Activated CD8-positive, alpha-beta memory T cell treated with anti-CD3 and anti-CD28 coated beads, Interleukin-2, amount 10 ng/mL, durations not matched to agents 7 days and 5 days (primary cell): ENCODE measurements at places on chromosomes 1 and 21. TPM values are rescaled to one million over a fixed set of nuclear protein-coding genes. Genes with fewer than 3 reads are reported as not detected.

MEF2D gene
- total RNA-seq = 63.1 TPM

- H3K4me3 ChIP-seq = no peak overlapping the region
- H3K27me3 ChIP-seq = no peaks in the 10 kb centered on the region
- H3K27ac ChIP-seq = no peak overlapping the region
- no peak for DNase-seq
- H3K36me3 ChIP-seq = no peaks in the 10 kb centered on the region
These were observed 380.3 kb downstream of the PLPP3 start for GRCh38 chr1:56199061-56199460.

EPHB2 gene
- total RNA-seq = 0.09 TPM

DNA sequence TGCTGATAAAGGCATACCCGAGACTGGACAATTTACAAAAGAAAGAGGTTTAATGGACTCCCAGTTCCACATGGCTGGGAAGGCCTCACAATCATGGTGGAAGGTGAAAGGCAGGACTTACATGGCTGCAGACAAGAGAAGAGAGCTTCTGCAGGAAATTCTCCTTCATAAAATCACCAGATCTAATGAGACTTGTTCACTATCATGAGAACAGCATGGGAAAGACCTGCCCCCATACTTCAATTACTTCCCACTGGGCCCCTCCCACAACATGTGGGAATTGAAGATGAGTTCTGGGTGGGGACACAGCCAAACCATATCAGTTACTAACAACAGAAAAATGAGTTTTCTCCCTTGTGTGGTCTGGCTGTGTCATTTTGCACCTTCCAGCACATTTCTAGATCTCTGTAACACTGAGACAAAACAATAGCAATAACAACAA lies 741.4 kb downstream of the KCNT2 start:
- no peaks in the 10 kb centered on the region for H3K36me3 ChIP-seq
- no peaks in the 10 kb centered on the region for H3K27me3 ChIP-seq
- no peak overlapping the region for H3K4me3 ChIP-seq
- H3K27ac ChIP-seq = no peak overlapping the region
- H3K4me1 ChIP-seq = no peaks in the 10 kb centered on the region
- no peak for DNase-seq

LRP8 gene
- total RNA-seq = 65.1 TPM

GRCh38 chr1:46408356-46409062 lies 14.4 kb downstream of the FAAH start:
- no peak overlapping the region for H3K4me3 ChIP-seq
- H3K36me3 ChIP-seq = no peaks in the 10 kb centered on the region
- no peak for DNase-seq
- H3K4me1 ChIP-seq = peaks cover 4% of the 10 kb centered on the region
- no peaks in the 10 kb centered on the region for H3K27me3 ChIP-seq

SLC30A10 gene
- total RNA-seq = not detected

GRCh38 chr1:30323841-30324240 lies 399.5 kb downstream of the MATN1 start:
- DNase-seq = no peak
- no peak overlapping the region for H3K27ac ChIP-seq
- no peak overlapping the region for H3K4me3 ChIP-seq
- H3K36me3 ChIP-seq = no peaks in the 10 kb centered on the region

LRRC71 gene
- total RNA-seq = not detected

DNA sequence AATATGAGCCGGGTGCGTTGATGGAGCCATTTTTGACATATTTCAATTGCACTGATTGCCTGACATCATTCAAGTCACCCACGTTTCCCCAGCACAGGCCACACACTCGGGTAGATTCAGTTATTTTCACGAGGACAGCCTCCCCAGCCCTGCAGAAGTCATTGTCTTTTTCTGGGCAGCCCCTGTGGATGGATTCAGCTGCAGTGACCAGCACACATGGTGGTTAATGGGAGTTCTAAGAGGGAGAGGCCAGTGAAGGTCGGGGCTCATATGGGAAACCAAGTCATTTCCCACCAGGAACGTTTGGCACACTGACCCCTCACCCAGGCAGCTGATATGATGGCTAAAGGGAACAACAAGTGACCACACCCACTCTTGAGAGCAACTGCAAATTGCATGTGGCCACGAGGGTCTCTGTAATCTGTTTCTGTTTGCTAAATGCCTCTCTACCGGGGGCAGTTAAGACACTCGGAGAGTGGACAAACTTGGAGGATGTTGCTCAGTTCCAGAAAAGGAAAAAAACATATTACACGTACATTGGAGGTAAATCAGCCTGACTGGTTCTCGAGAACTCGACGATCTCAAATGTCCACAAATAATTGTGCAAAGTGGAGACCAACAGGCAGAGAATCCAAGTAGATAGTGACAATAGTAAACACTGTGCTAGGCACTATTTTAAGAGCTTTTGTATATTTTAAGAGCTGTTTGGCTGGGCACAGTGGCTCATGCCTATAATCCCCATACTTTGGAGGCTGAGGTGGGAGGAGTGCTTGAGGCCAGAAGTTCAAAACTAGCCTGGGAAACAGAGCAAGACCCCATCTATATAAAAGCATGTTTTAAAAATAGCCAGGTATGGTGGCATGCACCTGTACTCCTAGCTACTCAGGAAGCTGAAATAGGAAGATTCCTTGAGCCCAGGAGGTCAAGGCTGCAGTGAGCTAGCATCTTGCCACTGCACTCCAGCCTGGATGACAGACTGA lies 167.2 kb upstream of the IRF2BP2 start:
- peaks cover 2% of the 10 kb centered on the region for H3K36me3 ChIP-seq
- peak; percentile 42 for DNase-seq
- H3K27me3 ChIP-seq = no peaks in the 10 kb centered on the region
- peaks cover 9% of the 10 kb centered on the region for H3K4me1 ChIP-seq
- no peak overlapping the region for H3K4me3 ChIP-seq

GRCh38 chr1:226405411-226405988 lies 2.4 kb downstream of the PARP1 start:
- H3K4me3 ChIP-seq = peak overlapping the region; percentile 99
- DNase-seq = peak; percentile 64
- H3K27me3 ChIP-seq = peaks cover 2% of the 10 kb centered on the region
- H3K27ac ChIP-seq = peak overlapping the region; percentile 97
- peaks cover 34% of the 10 kb centered on the region for H3K4me1 ChIP-seq
